ENCODE measurements at places on chromosomes 5 and 9.

GRCh38 chr5:982377-983237 lies 26.0 kb upstream of the NKD2 start:
- no peak for DNase-seq

GRCh38 chr5:64836190-64836755 lies 67.5 kb downstream of the CWC27 start:
- no peak for DNase-seq

DNA sequence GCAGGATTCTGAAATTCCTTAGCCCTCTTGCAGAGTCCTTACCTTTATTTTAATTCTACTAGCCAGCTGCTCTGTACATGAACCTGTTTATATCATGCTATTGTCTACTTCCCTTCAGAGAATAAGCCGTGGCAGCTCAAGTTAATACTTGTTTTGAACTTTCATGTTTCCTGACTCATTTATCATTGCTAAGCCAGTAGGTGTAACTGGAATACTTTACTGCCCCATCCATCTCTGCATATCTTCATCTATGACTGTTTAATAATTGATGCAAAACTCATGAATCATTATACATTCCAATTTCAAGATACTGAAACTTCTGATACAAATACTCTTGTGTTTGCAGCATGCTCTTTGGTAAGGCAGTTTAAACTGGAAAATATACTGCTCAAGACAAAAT lies 174.7 kb downstream of the PPP2R2B start:
- no peak for DNase-seq

- DNase-seq, result no peak
Observed at GRCh38 chr5:135810188-135810943, 24.1 kb upstream of the SLC25A48 start.

Data from HL-60 (cell line).